Activated naive CD4-positive, alpha-beta T cell treated with anti-CD3 and anti-CD28 coated beads, Interleukin-2, amount 50 U/mL, for 72 hours (primary cell): ENCODE measurements at places on chromosomes 5 and 9. TPM values are rescaled to one million over a fixed set of nuclear protein-coding genes. Genes with fewer than 3 reads are reported as not detected.

- no peak for DNase-seq
These were observed 46.0 kb downstream of the RAPGEF1 start for GRCh38 chr9:131693651-131694597.

- DNase-seq = no peak
These were observed at the start of gene PDLIM4 for GRCh38 chr5:132257131-132258101. PDLIM4 (plus strand) TSS chr5:132257696; CDS start chr5:132257735, 39 bp downstream.

RALGDS gene
- total RNA-seq = 77.0 TPM

- no peak for DNase-seq
These were observed 605.4 kb downstream of the PTPRD start for GRCh38 chr9:10007356-10007755.

CATSPER3 gene
- total RNA-seq = 0.23 TPM

GRCh38 chr5:64595031-64595855 lies 89.4 kb downstream of the RGS7BP start:
- no peak for DNase-seq

DNAI1 gene
- not detected for total RNA-seq

DNA sequence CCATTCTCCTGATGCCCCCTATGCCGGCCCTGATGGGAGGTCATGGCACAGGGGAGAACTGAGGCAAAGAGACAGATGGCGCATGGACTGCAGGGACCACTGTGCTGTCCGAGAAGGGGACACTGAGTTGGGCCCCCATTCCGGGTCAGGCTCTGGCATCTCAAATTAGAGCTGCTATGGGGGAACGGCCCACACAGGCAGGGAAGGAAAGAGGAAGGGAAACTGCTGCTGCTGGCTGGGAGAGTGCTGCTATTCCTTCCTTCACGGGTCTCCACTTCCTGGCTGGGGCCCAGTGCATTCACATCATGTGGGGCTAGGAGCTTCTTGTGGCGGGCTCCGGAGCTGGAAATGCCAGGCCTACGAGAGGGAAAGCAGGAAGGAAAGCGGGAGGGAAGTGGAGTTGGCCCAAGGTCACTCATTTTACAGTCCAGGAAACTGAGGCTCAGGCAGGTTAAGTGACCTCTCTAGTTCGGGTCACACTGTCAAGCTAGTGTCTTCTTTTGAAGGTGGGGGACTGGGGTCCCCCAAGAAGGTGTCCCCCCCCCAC lies 1.3 kb upstream of the CARD19 start:
- peak; percentile 62 for DNase-seq

- no peak for DNase-seq
These were observed 327.0 kb upstream of the KLF4 start for GRCh38 chr9:107816561-107817021.

DNA sequence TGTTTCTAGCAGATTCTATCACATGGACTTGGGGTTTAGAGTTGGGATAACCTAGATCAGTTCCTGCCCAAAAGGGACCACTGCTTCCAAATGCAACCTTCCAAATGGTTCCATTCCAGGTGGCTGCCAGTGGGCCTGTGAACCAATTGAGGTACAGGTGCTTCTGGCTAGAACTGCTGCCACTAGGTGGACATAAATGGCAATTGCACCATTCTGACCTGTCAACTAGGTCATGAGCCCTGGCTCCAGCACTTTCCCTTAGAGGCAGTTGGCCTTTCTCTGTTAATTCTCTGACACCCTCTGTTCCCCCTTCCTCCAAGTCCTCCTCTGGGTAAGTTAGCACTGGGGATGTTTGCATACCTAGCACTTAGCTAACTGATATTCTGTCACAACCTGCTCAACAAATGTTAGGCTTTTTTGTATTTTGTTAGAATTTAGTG lies 16.6 kb upstream of the HEMGN start:
- peak; percentile 46 for DNase-seq

MEIKIN gene
- total RNA-seq = not detected
